Activated CD4-positive, alpha-beta T cell treated with anti-CD3 and anti-CD28 coated beads for 36 hours (primary cell): ENCODE measurements at places on chromosomes 1 and 21. TPM values are rescaled to one million over a fixed set of nuclear protein-coding genes. Genes with fewer than 3 reads are reported as not detected.

The TAS1R3 gene
- 0.41 TPM for total RNA-seq

GRCh38 chr1:99816656-99817055 is 33.5 kb upstream of the AGL start:
- H3K27ac ChIP-seq, result no peak overlapping the region
- H3K4me1 ChIP-seq, result peaks cover 11% of the 10 kb centered on the region
- no peak overlapping the region for H3K4me3 ChIP-seq
- DNase-seq, result no peak
- H3K36me3 ChIP-seq, result no peaks in the 10 kb centered on the region
- H3K27me3 ChIP-seq, result peaks cover 2% of the 10 kb centered on the region

- no peaks in the 10 kb centered on the region for H3K36me3 ChIP-seq
- H3K4me3 ChIP-seq, result no peak overlapping the region
- H3K4me1 ChIP-seq, result peaks cover 2% of the 10 kb centered on the region
- peaks cover 4% of the 10 kb centered on the region for H3K27me3 ChIP-seq
- H3K27ac ChIP-seq, result no peak overlapping the region
These were observed 19.7 kb downstream of the OR6Y1 start for GRCh38 chr1:158534496-158534895.

- peaks cover 3% of the 10 kb centered on the region for H3K27me3 ChIP-seq
- H3K4me1 ChIP-seq, result no peaks in the 10 kb centered on the region
- no peak overlapping the region for H3K4me3 ChIP-seq
- no peak for DNase-seq
These were observed 79.7 kb downstream of the SLC16A1 start for GRCh38 chr1:112876315-112876714.

- H3K4me1 ChIP-seq, result peaks cover 19% of the 10 kb centered on the region
- H3K27ac ChIP-seq, result no peak within 1 kb of the TSS
- H3K4me3 ChIP-seq, result peak within 1 kb of the TSS; percentile 64
These were observed at the start of gene NPR1 for GRCh38 chr1:153678519-153679336. TSS of gene NPR1 (plus strand) at chr1:153678688. CDS start at chr1:153679109, 421 bp downstream.

GRCh38 chr1:44557778-44558177 is 116.5 kb downstream of the TMEM53 start:
- no peak for DNase-seq
- H3K27ac ChIP-seq, result no peak overlapping the region

DNA sequence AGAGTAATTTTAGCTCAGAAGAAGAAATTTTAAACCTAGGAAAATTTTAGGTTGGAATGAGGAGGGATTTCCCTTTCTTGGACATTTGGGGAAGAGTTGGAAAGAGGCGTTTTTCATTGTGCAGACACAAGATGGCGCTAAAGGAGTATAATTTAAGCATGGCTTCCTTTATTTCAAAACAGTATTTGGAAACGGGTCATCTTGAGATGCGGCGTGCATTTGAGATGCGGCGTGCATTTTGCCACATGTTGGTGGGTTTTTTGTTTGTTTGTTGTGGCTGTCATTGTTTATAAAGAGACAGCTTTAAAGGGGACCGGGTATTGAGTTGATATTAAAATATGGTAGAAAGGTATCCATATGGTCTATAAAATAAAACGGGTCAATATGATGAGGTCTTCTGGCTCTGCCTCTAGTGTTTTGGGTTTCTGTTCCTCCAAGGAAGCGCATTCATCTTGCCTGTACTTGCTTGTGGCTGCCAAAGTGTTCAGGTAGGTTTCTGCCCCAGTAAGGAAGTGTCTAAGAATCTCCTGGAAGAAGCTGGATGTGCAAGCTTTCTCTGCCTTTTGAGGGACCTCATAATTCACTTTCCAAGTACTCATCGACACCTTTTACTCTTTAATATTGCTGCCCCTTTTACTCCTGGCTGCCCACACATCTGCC is 210.3 kb downstream of the SLC35F3 start:
- peak overlapping the region; percentile 30 for H3K4me3 ChIP-seq
- H3K27ac ChIP-seq, result no peak overlapping the region
- no peaks in the 10 kb centered on the region for H3K36me3 ChIP-seq

GRCh38 chr1:9196129-9197040 is 38.2 kb upstream of the H6PD start:
- H3K4me3 ChIP-seq, result no peak overlapping the region
- DNase-seq, result peak; percentile 83
- peaks cover 45% of the 10 kb centered on the region for H3K27me3 ChIP-seq

- H3K27me3 ChIP-seq, result no peaks in the 10 kb centered on the region
- no peak overlapping the region for H3K27ac ChIP-seq
- peaks cover 1% of the 10 kb centered on the region for H3K4me1 ChIP-seq
- no peak for DNase-seq
These were observed 236.7 kb upstream of the PROX1 start for GRCh38 chr1:213751064-213751397.
